ENCODE measurements at places on chromosomes 11 and 22.
A peak's percentile ranks its signal among the peaks of the same experiment; 100 is the strongest.

DNA sequence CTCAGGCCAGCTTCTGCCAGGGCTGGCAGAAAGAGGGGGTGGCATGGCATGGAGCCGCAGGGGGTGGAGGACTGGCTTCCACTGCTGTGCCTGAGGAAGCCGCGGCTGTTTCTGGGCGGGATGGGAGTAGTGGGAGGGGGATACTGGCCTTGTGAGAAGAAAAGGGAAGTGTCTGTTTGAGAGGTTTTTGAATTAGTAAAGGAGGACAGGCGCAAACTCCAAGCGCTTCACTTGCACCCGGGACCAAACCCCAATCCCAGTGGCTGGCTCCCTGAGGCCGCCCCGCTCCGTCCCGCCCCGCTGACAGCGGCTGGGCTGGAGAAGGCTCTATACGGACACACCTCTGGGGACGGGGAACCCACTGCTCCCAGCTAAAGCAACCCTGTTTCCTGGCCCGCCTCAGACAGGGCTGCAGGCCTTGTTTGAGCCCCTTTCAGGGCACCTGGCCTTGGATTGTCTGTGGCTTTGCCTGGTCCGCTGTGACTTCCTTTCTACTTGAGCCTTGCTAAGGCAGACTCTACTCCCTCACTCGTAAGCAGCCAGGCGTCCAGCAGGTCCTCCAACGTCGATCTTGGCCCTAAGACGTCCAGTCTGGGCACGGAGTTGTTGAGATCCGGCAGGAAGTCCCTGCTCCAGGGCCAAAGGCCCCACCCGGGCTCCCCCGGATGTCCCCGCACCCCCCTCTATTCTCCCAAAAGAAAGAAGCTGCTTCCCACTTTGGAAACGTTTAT lies 2.2 kb downstream of the APOA1 start:
- peak; percentile 57 for DNase-seq

DNA sequence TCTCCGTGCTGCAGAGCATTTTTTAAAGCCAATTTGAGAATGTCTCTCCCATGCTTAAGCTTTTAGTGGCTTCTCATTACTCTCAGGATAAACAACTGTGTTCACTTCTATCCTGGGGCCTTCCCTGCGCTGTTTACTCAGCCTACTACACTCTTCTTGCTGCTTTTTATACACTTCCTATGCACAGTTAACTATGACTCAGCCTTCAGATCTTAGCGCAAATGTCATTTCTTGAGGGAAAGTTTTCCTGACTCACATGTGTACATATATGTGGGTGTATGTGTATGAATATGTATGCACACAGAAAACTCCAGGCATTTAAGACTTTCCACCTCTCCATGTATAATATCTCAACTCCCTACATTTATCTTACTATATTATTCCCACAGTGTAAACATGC lies 9.8 kb downstream of the THAP12 start:
- DNase-seq = no peak

DNA sequence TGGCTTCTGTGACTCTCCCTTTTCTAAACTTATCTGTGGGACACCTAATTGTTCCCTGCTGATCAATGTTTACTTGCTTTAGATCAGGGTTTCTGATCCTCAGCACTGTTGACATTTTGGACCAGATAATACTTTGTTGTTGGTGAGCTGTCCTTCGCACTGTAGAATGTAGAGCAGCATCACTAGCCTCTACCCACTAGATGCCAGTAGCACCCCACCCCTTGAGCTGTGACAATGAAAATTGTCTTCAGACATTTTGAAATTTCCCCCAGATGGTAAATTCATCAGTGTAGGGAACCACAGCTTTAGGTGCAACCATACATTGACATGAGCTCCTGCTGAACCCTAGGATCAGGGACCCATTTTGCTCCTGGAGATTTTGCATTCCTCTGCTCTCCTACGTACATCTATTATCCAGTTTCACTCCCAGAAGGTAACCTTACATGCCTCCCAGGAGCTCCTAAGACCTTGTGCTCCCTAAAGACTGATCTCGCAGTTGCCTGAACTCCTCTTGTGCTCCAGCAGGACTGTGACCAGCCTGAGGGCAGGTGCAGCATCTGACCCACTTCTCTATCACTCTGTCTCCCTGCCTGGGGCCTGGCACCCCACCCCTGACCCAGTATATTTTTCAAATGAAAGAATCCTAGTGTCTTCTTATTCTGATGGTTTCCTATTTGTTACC lies 107.8 kb downstream of the FAR1 start:
- DNase-seq = no peak

GRCh38 chr22:39299829-39300178 lies 19.6 kb downstream of the RPL3 start:
- no peak for DNase-seq

Data from midbrain (tissue), 1 donor.